ENCODE measurements at places on chromosomes 11 and 22.

GRCh38 chr22:27460591-27461347 is 340.8 kb downstream of the MN1 start:
- DNase-seq = no peak

DNA sequence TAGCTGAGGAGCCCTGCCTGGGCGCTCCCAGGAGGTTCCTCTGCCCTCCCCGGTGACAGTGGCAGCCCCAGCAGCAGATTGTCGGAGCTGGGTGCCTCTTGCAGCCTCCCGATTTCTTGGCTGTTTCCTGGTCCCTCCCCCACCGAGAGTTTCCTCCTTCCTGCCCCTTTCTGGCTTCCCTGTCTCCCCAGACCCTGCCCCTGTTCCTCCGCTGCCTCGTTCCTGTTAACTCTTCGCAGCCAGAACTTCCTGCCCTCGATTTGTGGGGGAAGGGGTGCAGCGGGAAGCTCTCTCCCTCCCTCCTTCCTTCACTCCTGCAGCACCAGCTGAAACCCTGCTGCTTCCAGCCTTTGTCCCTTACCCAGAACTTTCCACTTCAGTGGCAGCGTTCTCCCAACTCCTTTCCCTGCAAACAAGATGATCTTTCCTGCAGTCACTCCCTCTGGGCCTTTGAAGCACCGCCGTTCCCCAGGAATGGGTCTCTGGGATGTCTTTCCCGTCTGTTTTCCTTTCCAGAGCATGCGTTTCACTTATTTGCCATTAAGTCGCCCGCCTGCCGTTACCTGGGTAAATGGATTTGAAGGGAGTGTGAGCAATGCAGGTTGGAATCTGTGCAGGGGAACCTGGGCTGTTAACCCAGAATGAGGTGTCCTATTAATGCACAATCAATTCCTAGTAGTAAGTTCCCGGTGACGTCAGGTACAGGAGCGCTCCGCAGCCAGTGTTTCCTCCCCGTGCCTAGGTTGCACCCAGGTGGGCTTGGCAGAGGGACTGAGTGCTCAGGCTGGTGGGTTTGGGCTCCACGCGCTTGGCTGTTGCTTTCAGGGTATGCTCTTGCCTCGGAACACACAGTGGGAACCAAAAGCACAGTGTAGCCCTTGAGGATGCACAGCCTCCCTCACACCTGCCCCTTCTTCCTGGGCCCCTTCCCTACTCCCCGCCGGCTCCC is 4.3 kb downstream of the GRK2 start:
- no peak for DNase-seq

GRCh38 chr11:68905421-68906360 is 2.0 kb downstream of the IGHMBP2 start:
- no peak for DNase-seq

DNA sequence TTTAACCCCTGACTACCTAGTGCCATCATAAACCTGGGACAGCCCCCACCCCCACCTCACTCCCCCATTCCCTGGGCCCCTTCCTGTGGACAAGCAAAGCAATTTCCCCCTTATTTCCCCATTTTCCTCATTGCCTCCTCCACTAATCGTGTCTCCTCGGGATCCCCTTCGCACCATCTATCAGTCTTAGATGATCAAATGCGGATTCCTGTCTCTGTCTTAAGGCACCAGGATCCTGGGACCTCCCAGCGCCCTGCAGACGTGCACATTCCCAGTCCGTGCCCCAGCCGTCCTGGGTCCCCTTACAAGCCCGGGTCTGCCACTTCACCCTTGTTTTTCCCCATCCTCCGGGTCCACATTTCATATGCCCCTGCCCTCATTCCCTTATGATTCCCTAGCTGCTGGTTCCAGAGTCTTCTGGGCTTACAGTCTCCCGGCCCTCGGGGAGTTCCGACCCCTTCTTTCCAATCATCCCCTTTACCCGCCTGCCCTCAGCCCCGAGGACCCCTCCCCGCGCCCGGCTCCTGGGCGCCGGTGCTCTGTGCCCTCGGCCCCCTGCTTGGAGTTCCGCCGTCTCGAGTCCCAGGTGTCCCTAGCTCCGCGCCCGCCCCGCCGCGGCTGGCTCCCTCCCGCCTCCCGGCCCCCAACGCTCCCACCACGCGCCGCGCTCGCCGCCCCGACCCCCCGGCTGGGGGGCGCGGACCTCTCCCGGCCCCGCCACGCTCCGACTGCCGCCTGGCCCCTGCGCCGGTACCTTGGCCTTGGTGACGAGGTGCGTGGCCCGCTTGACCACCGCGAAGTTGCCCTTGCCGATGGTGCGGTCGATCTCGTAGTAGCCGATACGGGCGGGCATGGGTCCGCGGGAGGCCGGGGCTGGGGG is 599 bp downstream of the SIK3 start:
- DNase-seq = no peak

DNA sequence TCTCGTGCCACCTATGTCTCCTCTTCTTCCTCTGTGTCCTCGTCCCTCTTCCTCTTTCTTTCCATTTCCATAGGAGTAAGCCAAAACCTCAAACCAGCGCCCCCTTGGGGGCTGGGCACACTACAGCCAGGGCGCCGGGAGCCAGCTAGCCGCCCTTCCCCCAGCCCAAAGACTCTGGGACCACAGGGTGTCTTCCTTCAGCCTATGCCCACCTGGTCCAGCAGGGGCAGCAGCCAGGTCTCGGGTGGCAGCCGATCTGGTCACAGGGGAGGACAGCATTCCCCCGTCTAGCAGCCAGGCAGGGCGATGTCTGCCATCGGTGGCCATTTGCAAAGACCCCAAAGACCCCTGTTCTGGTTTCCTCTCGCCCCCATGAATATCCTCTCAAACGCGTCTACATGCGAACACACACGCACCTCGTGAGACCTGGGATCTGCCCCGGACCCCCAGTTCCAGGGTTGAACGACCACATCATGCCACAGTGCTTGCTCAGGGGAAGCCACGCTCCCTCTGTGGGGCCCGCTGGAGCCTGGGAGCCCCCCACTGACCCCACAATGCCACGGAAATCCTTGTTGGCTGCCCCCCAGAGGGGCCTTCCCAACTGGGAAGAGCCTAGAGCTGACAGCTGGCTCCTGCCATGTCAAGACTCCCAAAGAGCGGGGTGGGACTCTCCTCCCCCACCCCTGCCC is 546.0 kb upstream of the CCDC179 start:
- no peak for DNase-seq

GRCh38 chr22:37846433-37846832 is 2.3 kb upstream of the ANKRD54 start:
- DNase-seq = no peak

GRCh38 chr11:65262381-65262680 is 569 bp downstream of the POLA2 start:
- no peak for DNase-seq

- DNase-seq = peak; percentile 66
Measured at GRCh38 chr11:119196833-119197483, 9.2 kb upstream of the CBL start.

GRCh38 chr22:44954149-44954548 is 55.7 kb downstream of the PHF21B start:
- DNase-seq = no peak

DNA sequence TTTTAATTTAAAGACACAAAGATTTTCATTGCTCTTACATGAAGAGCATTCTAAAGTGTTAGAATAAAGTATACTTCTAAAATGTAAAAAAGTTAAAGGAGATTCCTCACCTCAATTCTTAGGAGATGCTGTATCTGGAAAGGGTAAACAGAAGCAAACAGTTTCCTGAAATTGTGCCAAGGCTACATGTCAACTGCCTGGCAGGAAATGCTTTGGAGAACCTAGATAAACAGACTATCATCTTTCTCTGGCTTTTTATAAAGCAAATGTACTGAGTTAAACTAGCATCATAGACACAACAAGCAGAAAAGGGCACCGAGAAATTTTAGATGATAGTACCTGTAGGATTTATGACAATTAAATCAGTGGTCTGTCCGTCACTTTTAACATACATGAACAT is 24.7 kb upstream of the AKIP1 start:
- no peak for DNase-seq

DNA sequence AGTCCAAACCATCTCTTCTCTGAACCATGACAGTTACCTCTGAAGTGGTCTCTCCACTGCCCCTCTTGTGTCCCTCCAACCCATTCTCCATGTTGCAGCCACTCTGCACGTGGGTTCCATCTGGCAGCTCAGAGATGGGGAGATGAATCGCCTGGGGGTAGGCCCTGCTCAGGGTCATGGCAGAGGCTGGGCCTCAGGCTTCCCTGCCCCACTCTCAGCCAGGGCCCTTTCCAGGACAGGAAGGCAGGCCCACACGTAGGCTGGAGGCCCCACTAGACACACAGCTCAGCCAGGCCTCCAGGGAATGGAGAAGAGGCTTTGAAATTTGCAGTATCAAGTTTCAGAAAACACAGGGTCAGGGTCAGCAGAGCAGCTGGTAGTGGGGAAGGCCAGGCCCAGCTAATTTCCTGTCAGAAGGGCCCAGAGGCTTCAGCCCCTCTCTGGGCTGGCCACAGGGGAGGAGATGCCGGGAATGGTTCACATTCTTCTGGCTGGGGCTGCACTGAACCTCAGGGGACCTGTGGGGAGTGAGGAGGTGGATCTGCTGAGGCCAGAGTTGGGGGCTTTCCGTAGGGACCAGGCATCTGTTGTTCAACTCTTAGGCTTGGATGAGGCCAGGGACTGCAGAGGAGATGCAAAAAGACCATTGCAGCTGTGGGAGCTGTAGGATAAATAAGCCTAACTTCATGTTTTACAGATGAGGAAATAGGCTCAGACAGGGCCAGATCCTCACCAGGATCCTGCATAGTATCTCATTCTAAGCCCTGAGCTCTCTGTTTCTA is 101.6 kb downstream of the SWAP70 start:
- no peak for DNase-seq

DNA sequence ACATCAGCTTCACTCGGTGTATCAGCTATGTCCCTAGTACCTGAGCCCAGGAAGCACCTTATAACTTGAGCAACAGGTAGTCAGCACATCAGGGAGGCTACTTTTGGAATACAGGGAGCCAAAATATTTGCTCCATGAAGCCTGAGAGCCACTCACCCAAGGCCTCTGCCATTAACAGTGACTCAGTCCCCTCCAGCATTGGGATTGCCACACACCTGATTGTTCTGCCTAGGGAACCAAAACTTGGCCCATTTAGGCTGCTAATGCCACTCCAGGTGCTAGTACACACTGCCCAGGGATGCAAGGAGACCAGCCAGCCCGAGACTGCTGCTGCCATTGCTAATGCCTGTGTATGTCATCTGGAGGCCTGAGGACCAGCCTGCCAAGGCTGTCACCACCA is 773.6 kb upstream of the TENM4 start:
- no peak for DNase-seq

DNA sequence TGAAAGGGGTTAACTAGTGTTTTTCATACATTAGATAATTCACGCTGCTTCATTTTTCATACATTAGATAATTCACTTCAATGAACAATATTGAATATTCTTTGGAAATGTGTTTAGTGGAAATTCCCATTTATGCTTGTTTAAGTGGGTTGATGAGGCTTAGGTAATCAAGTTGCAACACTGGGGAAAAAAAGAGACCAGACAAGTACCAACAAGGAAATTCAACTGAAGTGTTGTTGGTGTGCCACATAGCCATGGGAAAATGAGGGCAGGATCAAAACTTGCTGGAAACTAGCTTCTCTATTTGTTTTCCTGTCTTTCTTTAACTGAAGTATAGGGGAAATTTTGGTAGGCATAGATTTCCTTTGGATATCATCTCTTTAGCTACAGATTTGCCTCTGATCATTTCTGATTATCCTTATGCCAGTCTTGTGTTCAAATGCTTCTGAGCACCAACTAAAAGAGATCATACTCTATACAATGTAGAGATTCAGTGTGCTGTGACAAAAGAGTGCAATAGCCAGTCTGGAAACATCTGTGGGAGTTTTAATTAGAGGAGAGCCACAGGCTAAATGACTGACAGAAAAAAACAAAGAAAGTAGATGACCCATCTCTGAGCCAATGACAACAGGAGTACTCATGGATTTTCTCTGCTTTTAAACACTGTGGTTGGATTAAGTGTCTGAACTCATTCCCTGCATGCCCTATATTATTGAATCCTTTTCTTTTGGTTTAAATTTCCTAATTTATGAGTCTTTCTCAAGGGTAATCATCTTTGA is 67.6 kb upstream of the CTSC start:
- DNase-seq = no peak

GRCh38 chr11:64305691-64306562 is 603 bp downstream of the ESRRA start:
- peak; percentile 48 for DNase-seq

- no peak for DNase-seq
Measured at GRCh38 chr11:62011881-62012280, 44.4 kb upstream of the FTH1 start.

- no peak for DNase-seq
Measured at GRCh38 chr11:2770096-2770751, 70.4 kb upstream of the KCNQ1OT1 start.

GRCh38 chr11:111012491-111012890 is 233.0 kb upstream of the POU2AF2 start:
- DNase-seq = no peak

DNA sequence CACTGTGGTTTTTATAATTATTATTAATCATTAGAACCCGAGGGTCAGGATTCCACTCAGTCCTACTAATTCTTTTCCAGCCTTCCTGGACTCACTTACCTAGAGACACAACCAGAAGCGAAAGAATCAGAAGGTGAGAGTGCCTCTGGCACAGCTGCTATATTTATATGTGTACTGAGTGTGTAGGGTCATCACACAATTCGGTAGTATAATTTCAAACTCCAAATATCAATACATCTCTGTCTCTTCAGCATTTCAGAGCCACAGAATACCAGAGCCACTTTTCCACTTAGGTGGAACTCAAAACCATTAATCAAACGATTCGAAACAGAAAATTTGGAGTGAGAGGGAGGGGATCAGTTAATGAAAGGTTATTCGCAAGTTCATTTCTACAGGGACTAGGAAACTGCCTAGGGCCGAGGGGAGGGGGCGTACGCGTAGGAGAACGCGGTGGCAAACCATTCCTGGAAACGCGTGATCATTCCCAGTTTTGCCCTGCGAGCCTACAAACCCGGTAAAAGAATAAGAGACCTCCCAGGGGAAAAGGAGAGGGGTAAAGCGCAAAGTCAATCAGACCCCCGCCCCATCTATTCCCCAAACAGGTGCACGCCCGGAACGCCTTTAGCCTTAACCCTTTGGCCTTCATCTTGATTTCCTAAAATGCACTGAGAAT is 5.4 kb downstream of the BSX start:
- DNase-seq = no peak

- DNase-seq = no peak
Measured at GRCh38 chr11:116188350-116188749, 584.4 kb downstream of the BUD13 start.

DNA sequence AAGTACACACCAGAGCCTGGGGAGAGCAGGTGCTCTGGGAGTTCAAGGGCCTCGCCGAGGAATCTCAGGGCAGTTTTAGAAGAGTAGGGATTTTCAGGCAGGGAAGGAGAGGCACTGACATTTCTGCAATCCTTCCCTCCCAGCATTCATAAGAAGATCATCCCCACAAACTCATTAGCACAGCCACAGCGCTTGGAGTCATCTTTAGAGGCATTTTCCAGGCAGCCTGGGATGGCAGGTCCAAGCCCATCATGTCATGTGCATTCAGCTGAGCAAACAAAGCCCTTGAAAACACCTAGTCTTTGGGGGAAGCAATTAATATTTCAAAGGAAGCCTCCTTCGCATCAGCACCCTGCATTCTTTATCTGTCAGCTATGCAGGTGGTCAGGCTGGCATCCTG is 43.8 kb downstream of the MAP6 start:
- no peak for DNase-seq

All from NCI-H460 (cell line).